Heart left ventricle (tissue), 16 donors: ENCODE measurements at places on chromosomes 12 and 14. TPM values are rescaled to one million over a fixed set of nuclear protein-coding genes. Genes with fewer than 3 reads are reported as not detected.

PRICKLE1 gene
- polyA plus RNA-seq, result 3.2 TPM

GPHN gene
- 15.2 TPM for polyA plus RNA-seq

GRCh38 chr14:71714225-71714624 is 218.0 kb upstream of the RGS6 start:
- no peak overlapping the region for H3K4me3 ChIP-seq
- no peaks in the 10 kb centered on the region for H3K27me3 ChIP-seq
- DNase-seq, result no peak
- H3K4me1 ChIP-seq, result no peaks in the 10 kb centered on the region

DNA sequence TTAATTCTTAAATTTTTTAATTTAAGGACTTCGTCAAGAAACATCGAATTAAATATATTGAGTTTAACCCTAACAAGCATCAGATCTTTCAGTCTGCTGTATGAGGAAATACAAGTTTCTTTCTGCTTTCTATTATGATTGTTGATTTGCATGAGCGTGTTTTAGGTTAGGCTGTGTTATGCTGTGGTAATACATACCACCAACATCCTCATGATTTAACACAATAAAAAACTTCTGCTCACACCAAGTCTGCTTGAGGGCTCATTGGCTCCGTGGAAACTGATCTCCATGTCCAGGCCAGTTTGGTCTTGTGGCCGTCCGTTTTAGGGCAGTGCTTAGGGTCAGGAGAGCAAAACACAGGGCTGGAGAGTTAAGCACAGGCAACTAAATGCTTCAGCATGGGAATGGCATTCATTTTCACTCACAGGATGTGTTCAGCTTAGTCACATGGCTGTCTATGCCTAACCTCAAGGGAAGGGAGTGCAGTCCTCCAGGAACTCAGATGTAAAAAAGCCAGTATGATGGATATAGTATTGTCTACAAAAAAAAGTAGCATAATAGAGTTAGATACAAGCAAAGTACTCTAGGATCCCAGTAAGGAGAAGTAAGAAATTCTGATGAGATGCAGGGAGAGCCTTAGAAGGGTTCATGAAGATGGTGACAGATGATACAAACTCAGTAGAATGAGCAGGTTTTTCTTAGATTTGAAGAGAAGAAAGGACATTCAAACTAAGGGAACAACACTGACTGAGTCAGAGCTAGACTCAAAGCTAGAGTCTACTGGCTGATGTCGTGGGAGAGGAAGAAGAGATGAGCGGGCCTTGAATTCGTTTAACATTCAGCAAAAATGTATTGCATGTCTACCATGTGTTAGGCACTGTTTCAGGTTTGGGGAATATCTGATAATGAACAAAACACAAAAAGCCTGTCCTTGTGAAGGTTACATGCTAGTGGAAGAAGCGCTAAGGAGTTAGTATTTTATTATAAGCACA is 16.3 kb downstream of the MARK3 start:
- H3K36me3 ChIP-seq, result peaks cover 15% of the 10 kb centered on the region
- no peaks in the 10 kb centered on the region for H3K27me3 ChIP-seq
- H3K4me3 ChIP-seq, result no peak overlapping the region
- peaks cover 75% of the 10 kb centered on the region for H3K4me1 ChIP-seq
- peak overlapping the region; percentile 54 for H3K27ac ChIP-seq

DNA sequence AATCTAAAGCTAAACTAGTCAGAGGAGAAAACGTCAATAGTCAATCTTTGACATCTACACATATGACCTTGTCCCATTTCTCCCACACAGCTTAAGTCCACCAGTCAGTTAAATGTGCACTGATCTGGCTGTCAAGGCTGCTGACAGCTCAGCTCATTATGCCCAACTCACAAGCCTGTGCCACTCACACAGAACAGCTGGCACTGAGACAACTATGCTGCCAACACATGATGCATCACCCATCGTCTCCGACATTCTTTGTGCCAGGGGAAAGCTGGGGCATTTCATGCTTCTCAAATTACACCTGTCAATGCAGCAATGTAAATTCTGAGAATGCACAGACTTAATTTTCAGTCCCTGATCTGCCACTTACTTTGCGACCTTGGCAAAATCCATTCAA is 25.3 kb downstream of the GNS start:
- peak overlapping the region; percentile 53 for H3K27ac ChIP-seq
- peaks cover 39% of the 10 kb centered on the region for H3K4me1 ChIP-seq
- H3K36me3 ChIP-seq, result peaks cover 58% of the 10 kb centered on the region
- no peak overlapping the region for H3K4me3 ChIP-seq
- no peaks in the 10 kb centered on the region for H3K27me3 ChIP-seq

- no peak for DNase-seq
Measured at GRCh38 chr14:97299661-97300060, 502.5 kb downstream of the VRK1 start.

DNA sequence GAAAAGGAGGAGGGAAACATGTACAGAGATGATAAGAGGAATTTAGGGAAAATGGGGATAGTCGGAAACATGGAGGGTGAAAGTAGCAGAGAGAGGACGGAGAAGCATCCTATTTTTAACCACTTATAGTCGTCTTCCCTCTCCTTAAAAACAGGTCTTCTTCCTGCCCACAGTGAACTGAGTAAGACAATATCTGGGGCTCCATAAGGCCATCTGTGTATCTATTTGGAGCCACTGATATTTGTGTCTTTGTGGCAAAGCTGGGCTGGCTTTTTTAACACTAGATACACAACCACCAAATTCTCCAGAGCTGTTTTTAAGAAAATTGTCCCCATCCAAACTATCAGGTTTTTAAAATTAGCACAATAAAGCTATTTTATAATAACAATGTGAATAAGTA is 109.5 kb upstream of the RAP1B start:
- H3K4me1 ChIP-seq, result no peaks in the 10 kb centered on the region
- DNase-seq, result no peak
- H3K36me3 ChIP-seq, result no peaks in the 10 kb centered on the region

DNA sequence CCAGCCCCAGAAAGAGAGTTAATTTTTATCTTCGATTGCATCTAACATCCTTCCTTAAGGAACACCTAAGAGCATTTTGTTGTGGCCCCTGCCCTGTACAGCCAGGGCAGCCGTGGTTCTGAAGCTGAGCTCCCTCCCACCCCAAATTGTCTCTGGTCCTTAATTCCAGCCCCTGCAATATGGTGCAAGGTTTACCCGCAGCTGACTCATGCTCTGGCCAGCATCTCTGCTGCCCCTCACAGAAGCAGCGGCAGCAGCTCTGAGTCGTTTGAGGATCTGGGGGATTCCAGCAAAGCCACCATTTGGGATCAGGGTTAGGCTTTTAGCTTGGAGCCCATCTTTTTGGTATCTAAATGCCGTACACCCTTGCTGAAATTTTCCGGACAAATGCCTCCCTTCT is 3.3 kb downstream of the DLK1 start:
- no peaks in the 10 kb centered on the region for H3K36me3 ChIP-seq
- no peak overlapping the region for H3K27ac ChIP-seq
- H3K4me1 ChIP-seq, result no peaks in the 10 kb centered on the region
- no peak for DNase-seq

DNA sequence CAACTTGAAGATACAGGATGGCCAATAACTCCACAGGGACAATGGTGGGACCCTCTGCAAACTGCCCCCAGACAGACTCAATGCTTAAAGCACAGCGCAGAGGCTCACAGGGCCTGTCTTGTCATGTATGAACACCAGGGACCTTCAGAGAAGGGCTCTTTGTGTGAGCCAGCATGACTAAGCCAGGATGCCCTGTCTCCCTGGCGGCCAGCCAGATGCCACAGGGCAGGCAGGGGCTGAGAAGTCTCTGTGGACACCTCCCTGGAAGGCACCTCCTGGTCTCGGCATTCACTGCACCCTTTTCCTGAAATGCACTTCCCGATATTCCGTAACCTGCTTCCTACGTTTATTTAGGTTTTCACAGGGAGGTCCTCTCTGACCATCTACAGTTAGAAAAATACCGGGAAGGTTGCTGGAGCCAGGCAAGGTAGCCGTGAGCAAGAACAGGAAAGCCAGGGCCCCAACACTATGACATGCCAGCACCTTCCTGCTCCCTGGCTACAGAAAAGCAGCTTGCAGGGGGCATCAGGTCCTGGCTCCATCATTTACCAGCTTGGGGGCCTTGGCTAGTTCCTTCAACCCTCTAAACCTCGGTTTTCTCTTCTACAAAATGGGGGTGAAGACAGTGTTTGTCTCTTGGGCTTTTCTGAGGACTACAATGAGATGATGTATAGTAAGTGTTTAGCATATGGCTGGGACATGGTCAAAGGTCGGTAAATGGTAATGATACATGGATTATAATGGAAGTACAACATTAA is 65.0 kb downstream of the PITPNM2 start:
- no peaks in the 10 kb centered on the region for H3K36me3 ChIP-seq
- peak; percentile 81 for DNase-seq
- H3K4me3 ChIP-seq, result no peak overlapping the region
- H3K4me1 ChIP-seq, result peaks cover 51% of the 10 kb centered on the region
- peak overlapping the region; percentile 35 for H3K27ac ChIP-seq

DNA sequence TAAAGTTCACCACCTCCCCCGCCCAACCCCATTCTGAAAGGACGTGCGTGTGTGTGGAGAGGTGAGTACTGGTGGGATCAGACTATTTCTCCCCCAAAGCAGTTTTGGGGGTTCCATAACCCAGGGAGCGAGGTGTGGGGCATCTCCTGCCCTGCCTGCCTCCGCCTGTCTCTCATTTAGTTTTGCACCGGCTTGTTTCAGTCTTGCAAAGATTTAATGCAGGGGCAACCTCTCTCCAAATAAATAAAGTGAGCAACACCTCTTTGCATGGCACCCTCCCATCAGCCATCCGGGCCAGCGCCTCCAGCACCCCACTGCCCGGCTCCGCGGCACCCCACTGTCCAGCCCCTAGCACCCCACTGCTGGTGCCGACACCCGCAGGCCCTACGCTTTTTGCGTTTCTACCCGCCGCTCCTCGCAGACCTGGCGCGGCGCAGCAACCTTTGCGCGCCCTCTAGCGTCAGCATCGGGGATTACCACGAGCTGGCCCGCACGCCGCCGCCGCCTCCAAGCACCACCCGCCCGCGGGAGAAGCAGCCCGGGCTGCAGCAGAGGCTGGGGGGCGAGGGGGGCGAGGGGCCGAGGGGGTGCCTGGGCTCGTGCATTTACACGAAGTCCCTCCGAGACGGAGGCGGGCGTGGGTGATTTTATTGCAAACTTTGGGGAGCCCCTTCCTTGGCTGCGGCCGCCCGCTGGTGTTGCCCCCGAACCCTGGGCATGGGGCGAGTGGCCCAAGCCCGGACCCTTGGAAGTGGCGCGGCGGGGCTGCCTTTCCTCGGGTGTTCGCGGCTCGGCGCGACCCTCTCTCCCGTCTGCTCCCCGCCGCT is 55.8 kb upstream of the VRK1 start:
- no peak overlapping the region for H3K27ac ChIP-seq
- no peaks in the 10 kb centered on the region for H3K36me3 ChIP-seq
- H3K4me3 ChIP-seq, result peak overlapping the region; percentile 47
- peaks cover 9% of the 10 kb centered on the region for H3K4me1 ChIP-seq
